ENCODE measurements at places on chromosomes 4 and X.

GRCh38 chrX:22268706-22269105 is 4.0 kb upstream of the CBLL2 start:
- DNase-seq: no peak

DNA sequence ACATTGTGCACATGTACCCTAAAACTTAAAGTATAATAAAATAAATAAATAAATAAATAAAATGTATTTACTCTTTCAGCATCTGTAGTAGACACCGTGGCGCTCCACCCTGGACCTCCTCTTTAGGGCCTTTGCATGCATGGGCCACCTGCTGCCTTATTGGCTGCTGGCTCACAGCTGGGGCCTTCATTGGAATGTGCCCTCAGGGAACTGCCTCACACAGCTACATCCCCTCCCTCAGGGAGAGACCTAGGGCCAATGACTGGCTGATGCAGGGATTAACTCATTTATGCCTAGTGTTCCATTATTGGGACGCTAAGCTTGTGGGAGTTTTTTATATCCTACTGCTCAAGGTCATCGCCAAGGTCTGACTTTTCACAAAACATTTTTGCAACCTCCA is 302.9 kb upstream of the FTHL17 start:
- no peak for DNase-seq

DNA sequence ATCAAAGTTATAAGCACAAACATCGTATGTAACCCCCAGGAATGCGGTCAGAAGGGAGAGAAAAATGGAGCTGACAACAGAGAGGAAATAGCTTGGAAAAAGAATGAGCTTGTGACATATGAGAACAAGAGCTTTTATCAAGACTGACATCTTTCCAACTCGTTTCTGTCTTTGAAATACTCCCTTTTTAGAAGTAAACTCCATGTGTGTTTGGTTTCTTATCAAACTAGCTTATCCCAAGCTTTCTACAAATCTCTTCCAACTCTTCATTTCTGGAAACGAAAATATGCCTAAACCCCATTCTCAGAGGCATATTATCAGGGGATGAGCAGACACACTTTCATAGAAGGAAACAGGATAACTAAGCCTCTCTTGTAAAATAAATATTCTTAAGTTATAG is 235.4 kb downstream of the NAF1 start:
- no peak for DNase-seq

GRCh38 chr4:185931986-185932385 is 120.0 kb upstream of the SORBS2 start:
- no peak for DNase-seq

- DNase-seq: no peak
Measured at GRCh38 chrX:23578079-23578478, 89.2 kb upstream of the PRDX4 start.

GRCh38 chrX:132877954-132878536 is 80.4 kb downstream of the HS6ST2 start:
- peak; percentile 46 for DNase-seq

DNA sequence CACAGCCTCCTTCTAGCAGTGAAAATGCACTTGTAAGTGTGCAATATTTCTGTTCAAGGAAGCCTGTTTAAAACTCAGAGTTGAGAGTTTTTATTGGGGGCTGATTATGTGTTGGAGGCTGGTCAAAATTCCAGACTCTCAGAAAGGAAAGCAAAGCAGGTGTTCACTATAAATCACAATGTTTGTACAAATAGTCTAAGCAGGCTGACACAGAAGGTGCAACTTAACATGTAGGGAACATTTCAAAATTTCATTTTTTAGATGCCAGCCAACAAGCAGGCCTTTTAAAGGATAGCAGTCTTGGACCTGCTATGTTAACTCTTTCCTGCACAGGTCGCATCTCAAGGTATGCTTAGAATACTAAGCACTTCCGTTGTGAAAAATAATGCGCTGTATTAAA is 112.3 kb upstream of the IL13RA1 start:
- DNase-seq: no peak
